Activated T-helper 17 cell treated with anti-CD3 and anti-CD28 coated beads, Interleukin-2, amount 50 U/mL, for 72 hours (primary cell): ENCODE measurements at places on chromosomes 16 and 17. TPM values are rescaled to one million over a fixed set of nuclear protein-coding genes. Genes with fewer than 3 reads are reported as not detected.

GRCh38 chr16:30775392-30776188 is 11.4 kb downstream of the ZNF629 start:
- ATAC-seq = peak; percentile 73

GRCh38 chr16:57892041-57892440 is 78.9 kb downstream of the CNGB1 start:
- ATAC-seq = no peak

DNA sequence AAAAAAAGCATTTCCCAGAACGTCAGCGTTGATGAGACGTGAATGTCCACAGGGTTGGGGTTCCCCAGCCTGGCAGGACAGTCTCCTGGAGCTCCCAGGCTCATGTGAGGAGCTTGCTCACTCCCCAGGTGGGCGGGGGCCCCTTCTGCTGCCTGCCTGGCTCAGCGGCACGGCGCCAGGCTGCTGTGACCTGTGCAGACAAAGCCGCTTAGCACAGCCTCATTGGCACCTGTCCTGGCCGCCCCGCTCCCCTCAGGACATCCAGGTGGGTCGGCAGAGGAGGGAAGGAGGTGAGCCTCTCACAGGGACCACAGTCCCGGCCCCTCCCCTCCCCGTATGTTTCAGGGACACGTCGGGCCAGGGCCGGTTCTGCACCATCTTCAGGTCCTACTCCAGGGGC is 12.9 kb upstream of the WFIKKN1 start:
- no peak for ATAC-seq

GRCh38 chr17:59893676-59894100 is 767 bp downstream of the RPS6KB1 start:
- no peak for ATAC-seq

DNA sequence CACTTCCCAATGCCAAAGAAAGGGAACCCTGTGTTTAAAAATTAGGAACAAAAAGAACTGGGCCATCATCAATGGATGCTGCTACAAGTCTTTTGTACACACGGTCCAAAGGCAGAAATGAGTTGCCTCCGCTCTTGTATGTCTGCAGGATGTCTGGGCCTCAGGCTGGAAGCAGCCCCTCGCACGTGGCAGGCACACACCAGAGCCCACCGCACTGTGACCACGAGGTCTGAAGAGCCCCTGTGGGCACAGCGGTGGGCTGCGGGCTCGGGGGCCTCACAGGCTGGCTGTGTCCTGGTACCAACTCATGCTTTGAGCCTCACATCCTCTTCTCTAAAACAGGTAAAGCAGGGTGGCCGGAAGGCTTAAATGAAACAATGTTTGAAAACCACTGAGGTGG is 309.3 kb downstream of the C16orf95 start:
- no peak for ATAC-seq

DNA sequence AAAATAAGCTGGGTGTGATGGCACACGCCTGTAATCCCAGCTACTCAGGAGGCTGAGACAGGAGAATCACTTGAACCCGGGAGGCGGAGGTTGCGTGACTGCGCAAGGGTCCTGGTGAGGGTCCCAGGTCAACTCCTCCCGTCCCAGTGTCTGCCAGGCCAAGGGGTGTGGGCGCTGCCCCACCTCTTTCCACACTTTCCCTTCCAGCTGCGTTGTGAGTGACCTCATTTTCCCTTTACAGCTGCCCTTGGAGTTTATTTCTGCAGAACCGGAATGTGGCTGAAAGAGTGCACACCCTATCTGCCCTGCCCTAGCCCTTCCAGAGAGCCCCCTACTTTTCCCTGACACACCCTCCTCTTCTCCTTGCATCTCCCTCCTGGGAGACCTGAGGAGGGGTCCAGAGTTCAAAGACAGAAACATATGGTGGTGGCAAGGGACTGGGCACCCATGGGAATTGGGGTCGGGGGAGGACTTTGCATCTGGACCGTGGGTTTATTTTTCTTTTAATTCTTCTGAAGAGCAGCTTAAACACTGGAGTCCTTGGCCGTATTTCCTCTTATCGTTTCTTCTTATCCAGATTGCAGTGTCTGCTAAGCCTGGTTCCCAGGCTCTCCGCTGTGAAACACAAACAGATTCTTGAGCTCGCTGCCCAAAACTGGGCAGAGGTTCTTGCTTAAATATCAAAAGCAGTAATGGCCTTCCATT is 20.9 kb downstream of the MRC2 start:
- ATAC-seq = no peak

DNA sequence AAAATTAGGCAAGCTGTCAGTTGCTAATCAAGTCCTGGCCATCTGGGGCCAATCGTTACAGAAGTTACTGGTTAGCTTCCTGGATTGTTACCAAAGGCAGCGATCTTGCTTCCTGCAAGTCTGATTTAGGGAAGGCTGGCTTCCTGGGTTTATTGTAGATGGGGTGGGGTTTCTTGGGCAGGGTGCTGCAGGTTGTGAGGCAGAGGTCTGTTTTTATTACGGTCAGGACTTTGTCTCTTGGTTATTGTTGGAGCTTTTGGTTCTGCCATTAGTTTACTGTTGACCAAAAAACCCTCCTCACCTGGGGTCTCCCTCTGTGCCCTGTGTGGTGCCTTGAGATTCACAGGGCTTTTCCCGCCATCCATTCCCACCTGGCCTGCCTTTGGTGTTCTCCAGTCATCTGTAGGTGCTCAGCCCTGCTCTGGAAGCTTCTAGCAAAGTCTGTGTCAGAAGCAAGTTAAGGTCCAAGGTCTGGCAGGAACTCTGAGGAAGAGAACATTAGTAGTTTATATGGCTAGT is 36.9 kb downstream of the SLC47A1 start:
- ATAC-seq = no peak

GRCh38 chr16:77183137-77183536 is 7.9 kb upstream of the MON1B start:
- ATAC-seq = no peak

GRCh38 chr16:13041180-13041579 is 139.8 kb downstream of the SHISA9 start:
- ATAC-seq = no peak

- no peak for ATAC-seq
These were observed 7.4 kb upstream of the MRPL12 start for GRCh38 chr17:81695801-81696200.

DNA sequence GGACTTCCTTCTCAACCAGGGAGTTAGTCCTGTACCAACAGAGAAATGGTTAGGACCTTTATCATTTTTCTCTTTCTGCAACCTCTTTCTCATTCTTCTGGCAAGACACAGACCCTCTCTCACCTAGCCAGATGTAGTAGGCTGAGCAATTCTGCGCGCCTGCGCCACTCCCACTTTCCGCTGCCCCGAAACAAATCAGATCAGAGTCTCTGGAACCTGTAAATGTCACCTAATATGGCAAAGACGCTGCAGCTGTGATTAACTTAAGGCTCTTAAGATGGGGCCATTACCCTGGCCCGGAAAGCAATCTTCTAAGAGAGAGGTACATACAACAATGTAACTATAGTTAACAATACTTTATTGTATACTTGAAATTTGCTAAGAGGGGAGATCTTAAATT is 94.3 kb upstream of the ASIC2 start:
- ATAC-seq = no peak

GRCh38 chr17:75587675-75588595 is at the start of gene MYO15B:
TSS of gene MYO15B (plus strand) at chr17:75587800. CDS start at chr17:75588058, 258 bp downstream.
- peak; percentile 13 for ATAC-seq

DNA sequence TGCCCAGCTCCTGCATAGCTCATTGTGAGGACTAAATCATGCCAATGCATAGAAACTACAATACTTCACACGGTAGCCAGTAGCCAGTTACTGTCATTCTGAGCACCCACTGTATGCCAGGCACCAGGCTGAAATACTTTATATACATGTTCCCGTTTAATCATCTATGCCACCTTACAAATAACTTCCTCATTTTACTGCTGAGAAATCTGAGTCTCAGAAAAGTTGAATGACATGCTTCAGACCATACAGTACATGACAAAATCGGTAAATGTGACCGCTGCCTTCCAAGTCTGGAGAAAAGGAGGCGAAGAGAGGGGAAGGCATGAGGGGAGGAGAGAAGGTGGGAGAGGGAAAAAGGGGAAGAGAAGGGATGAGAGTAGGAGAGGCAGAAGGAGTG is 9.2 kb upstream of the TLCD3B start:
- no peak for ATAC-seq

DNA sequence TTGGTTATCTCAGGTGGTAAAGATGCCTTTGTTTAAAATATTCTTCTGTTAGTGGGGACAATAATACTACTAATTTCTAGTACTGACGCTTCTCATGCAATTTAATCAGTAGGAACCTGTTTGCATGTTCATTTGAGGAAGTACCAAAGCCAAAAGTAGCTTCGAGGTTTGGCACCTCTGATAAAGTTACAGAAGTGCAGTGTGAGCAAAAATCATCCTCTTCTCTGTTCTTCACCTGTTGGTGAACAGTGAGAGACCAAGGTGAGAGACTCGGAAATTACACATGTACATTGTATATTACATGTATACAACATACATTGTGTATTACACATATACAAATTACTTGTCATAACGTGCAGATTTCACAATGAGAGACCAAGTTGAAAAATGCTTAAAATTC is 404.6 kb downstream of the MAF start:
- no peak for ATAC-seq

DNA sequence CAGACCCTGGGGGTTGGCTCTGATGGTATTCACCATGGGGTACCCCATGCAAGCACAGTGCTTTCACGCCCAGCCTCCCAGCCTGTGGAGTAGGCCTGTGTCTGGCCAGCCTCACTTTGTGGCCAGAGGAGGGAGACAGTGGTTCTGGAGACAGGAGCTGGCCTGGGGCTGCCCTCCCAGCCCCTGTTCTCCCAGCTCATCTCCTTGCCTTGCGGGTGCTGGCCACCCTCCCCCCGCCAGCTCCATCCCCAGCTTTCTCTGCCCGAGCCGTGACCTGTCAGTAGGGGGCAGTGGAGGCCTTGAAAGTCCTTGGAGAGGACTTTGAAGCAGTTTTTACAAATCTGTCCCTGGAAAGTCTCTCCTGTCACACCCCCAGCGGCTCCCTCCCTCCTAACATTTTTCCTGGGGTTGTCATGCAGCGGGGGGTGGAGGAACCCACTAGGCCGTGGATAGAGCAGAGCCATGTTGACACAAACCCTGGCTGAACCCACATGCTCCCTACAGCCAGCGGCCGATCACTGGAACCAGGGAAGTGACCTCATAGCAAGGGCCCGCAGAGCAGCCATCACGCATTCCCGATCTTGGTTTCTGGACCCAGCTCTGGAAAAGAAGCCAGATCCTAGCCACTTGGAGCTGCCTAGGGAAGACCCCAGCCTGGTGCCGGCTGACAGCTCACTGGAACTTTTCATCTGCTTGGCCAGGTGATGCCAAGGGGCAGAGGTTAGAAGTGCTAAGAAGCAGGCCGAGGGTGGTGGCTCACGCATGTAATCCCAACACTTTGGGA is 289.4 kb downstream of the SEC14L1 start:
- ATAC-seq = peak; percentile 48

- ATAC-seq = no peak
These were observed 328.1 kb downstream of the C16orf95 start for GRCh38 chr16:86988920-86989696.

- peak; percentile 21 for ATAC-seq
These were observed 67.5 kb downstream of the XYLT1 start for GRCh38 chr16:17403156-17403809.

The EVI2B gene
- 20.7 TPM for total RNA-seq

The RBFOX1 gene
- not detected for total RNA-seq

The KRTAP3-2 gene
- not detected for total RNA-seq

The CIBAR2 gene
- total RNA-seq = 0.34 TPM

The CLEC10A gene
- total RNA-seq = not detected

The KRTAP1-5 gene
- not detected for total RNA-seq

The MRM1 gene
- 18.2 TPM for total RNA-seq

The CHST4 gene
- not detected for total RNA-seq

The AGRP gene
- total RNA-seq = not detected

The RNF112 gene
- total RNA-seq = 3.1 TPM

The PRAC1 gene
- not detected for total RNA-seq

The C16orf74 gene
- total RNA-seq = not detected

The TBC1D3I gene
- total RNA-seq = 1.8 TPM

The CENPX gene
- 66.1 TPM for total RNA-seq
